ENCODE measurements at places on chromosomes 11 and 22. TPM values are rescaled to one million over a fixed set of nuclear protein-coding genes. Genes with fewer than 3 reads are reported as not detected.

The KCNJ4 gene
- total RNA-seq: 27.5 TPM

- no peak for DNase-seq
These were observed 21.9 kb upstream of the CDON start for GRCh38 chr11:126084608-126084912.

The INTS4 gene
- total RNA-seq: 27.4 TPM

- DNase-seq: no peak
These were observed 2.2 kb upstream of the MOV10L1 start for GRCh38 chr22:50087646-50088045.

The OR6T1 gene
- total RNA-seq: not detected

GRCh38 chr11:47850337-47850736, 2.2 kb upstream of the NUP160 start:
- DNase-seq: no peak

The TREH gene
- total RNA-seq: not detected
